Diencephalon (tissue), 1 donor: ENCODE measurements at places on chromosomes 2 and 18. TPM values are rescaled to one million over a fixed set of nuclear protein-coding genes. Genes with fewer than 3 reads are reported as not detected.

The MALL gene
- total RNA-seq, result 2.5 TPM

The CHRNG gene
- not detected for total RNA-seq

The ASIC4 gene
- total RNA-seq, result 10.4 TPM

The MYCN gene
- total RNA-seq, result 25.4 TPM

The BBS5 gene
- total RNA-seq, result 17.8 TPM

The FOXI3 gene
- total RNA-seq, result not detected

The BMP10 gene
- total RNA-seq, result not detected

The UGT1A10 gene
- not detected for total RNA-seq

The CDK15 gene
- 0.92 TPM for total RNA-seq

The POLR1A gene
- 14.5 TPM for total RNA-seq

The SLC8A1 gene
- total RNA-seq, result 190 TPM

The BCL2 gene
- total RNA-seq, result 21.2 TPM

The REG3A gene
- not detected for total RNA-seq

The RAB6C gene
- total RNA-seq, result 2.5 TPM

The SERPINB13 gene
- under 0.01 TPM for total RNA-seq

The KIDINS220 gene
- total RNA-seq, result 536 TPM

The RAX gene
- total RNA-seq, result 0.23 TPM

The EIF4E2 gene
- 49.6 TPM for total RNA-seq

The DNER gene
- total RNA-seq, result 289 TPM

The TUBB8B gene
- total RNA-seq, result 0.69 TPM

The ABCA12 gene
- total RNA-seq, result 0.23 TPM

The FLACC1 gene
- 3.7 TPM for total RNA-seq

The LAMA3 gene
- 3.7 TPM for total RNA-seq

The PJVK gene
- 3.9 TPM for total RNA-seq

The SCYGR4 gene
- not detected for total RNA-seq

The ASB3 gene
- 84.2 TPM for total RNA-seq

The CNDP1 gene
- total RNA-seq, result 0.23 TPM

The GCG gene
- total RNA-seq, result not detected

The M1AP gene
- total RNA-seq, result 2.3 TPM

The CCDC102B gene
- total RNA-seq, result 21.2 TPM

The CEP68 gene
- 39.9 TPM for total RNA-seq

The GAREM2 gene
- 17.3 TPM for total RNA-seq

The MEMO1 gene
- 76.1 TPM for total RNA-seq

The USP37 gene
- total RNA-seq, result 31.6 TPM
